ENCODE measurements at places on chromosomes 2 and 18.

GRCh38 chr2:23221901-23222300 lies 163.1 kb upstream of the KLHL29 start:
- DNase-seq: no peak

DNA sequence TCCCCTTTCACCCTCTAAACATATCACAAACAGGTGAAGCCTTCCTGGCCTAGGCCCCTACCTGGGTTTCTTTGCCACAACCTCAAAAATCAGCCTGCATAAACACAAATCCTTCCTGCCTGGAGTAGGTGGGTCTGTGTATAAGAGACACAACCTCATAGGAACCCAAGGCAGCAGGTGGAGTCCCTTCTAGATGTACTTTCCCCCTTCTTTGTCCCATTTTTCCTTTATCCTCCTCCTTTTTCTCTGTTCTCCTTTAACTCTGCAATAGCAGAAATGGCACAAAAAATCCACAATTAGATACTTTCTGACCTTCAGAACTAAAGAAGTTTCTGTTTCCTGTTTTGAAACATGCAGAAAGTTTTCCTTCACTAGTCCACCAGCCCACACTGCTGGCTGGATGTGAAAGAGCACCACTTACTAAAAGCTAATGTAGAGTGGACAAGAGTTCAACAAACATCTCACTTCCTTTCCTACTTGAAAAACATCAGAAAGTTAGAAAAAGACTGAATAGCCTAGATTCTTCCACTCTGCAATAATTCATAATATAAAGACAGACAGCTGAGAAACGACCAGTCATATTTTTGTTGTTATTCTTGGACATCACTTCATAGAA lies 11.2 kb downstream of the SLC40A1 start:
- no peak for DNase-seq

GRCh38 chr18:3342628-3343027 lies 80.7 kb downstream of the MYL12B start:
- no peak for DNase-seq

GRCh38 chr2:69138793-69139459 lies 125.9 kb downstream of the ANTXR1 start:
- no peak for DNase-seq

GRCh38 chr18:6255116-6255705 lies 159.5 kb downstream of the L3MBTL4 start:
- DNase-seq: peak; percentile 6

- peak; percentile 65 for DNase-seq
Measured at GRCh38 chr2:57894381-57894780, 152.2 kb upstream of the VRK2 start.
